ENCODE measurements at places on chromosomes 4 and X.
A peak's percentile ranks its signal among the peaks of the same experiment; 100 is the strongest.

- DNase-seq: no peak
Observed at GRCh38 chr4:122702939-122703338, 29.6 kb upstream of the BBS12 start.

- DNase-seq: no peak
Observed at GRCh38 chr4:108384544-108384943, 215.8 kb upstream of the LEF1 start.

DNA sequence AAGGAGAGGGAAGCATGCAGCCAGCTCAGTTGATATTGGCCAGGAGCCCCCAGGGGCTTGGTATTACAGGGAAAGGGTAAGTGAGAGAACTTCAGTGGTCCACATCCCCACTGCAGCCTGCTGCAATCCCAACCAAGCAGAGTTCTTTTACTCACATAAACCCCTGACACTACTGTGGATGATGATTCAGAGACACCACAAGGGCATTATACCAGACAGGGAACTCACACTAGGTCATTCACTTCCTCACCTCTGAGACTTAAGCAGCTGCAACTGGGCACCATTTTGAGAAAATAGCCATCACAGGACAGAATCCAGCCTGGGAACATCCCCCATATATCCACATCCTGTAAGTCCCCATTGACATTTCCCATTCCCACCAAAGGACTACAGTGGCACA, 248.0 kb downstream of the INPP4B start:
- DNase-seq: no peak

DNA sequence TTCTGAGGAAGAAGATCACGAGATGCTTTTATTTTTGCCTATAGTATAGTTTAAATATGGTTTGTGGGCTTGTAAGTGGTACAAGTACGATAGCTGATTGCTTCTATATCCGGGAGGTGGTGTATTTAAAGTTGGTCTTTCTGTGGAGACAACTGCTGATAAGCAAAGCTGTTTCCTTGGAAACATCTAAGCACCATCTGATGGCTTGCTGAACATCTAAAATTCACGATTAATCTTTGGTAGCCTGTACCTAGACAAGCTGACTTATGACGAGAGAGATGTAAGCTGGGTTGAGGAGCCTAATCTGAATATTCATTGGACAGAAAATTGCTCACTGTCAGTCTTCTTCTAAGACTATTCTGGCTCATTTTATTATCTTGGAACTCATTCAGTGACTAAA, 74.6 kb upstream of the NWD2 start:
- no peak for DNase-seq

DNA sequence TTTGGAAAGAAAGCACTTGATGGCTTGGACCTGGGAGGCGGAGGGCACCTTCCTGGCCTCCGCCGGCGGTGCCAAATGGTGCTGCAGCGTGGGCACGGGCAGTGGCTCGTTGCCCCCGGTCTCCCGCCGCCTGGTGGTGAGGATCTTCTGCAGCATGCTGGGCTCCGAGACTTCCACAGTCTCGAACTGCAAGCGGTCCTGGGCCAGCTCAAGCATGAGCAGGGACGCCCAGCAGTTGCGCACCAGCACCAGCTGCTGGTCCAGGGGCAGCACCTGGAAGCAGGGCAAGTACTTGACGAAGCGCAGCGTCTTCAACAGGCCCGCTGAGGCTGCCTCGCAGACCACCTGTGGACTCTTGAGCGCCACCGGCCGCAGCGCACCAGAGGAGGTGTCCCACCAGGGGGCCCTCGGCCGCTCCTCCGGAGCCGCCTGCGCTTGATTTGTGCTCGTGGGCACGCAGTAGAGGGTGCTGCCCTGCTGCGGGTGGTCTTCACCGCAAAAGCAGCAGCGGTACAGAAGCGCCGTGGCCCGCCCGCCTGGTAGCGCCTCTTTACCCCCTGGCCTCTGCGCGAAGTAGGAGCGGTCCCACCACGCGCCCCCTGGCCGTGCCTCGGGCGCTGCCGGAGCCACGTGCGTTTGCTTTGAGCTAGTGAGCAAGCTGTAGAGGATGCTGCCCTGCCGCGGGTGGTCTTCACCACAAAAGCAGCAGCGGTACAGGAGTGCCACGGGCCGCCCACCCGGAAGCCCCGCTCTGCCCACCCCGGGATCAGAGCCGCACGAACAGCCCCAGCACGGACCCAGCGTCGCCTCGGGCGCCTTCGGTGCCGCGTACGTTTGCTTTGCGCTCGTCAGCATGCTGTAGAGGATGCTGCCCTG, 689 bp downstream of the NR0B1 start:
- peak; percentile 79 for DNase-seq

GRCh38 chrX:46044486-46044885, 500.7 kb downstream of the ZNF674 start:
- no peak for DNase-seq

GRCh38 chr4:7659429-7660175, 224.9 kb upstream of the PSAPL1 start:
- DNase-seq: no peak

GRCh38 chr4:174713821-174714220, 115.2 kb downstream of the GLRA3 start:
- no peak for DNase-seq

- no peak for DNase-seq
Observed at GRCh38 chrX:10360116-10360515, 203.3 kb downstream of the CLCN4 start.

DNA sequence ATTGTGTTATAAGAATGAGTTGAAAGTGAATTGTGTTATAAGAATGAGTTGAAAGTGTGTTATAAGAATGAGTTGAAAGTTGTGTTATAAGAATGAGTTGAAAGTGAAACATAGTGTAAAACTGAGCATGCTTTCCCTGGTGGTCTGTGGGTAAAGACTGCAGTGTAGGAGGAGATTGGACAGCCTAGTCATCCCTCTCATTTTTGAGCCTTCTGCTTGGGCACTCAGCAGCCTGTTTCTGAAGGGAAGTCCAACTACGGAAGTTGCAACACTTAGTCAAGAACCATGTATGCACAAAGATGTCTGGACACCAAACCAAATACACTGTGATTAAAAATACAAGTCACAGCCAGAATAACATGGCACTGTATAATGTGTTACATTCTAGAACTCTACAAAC, 72.6 kb downstream of the ANK2 start:
- DNase-seq: no peak

DNA sequence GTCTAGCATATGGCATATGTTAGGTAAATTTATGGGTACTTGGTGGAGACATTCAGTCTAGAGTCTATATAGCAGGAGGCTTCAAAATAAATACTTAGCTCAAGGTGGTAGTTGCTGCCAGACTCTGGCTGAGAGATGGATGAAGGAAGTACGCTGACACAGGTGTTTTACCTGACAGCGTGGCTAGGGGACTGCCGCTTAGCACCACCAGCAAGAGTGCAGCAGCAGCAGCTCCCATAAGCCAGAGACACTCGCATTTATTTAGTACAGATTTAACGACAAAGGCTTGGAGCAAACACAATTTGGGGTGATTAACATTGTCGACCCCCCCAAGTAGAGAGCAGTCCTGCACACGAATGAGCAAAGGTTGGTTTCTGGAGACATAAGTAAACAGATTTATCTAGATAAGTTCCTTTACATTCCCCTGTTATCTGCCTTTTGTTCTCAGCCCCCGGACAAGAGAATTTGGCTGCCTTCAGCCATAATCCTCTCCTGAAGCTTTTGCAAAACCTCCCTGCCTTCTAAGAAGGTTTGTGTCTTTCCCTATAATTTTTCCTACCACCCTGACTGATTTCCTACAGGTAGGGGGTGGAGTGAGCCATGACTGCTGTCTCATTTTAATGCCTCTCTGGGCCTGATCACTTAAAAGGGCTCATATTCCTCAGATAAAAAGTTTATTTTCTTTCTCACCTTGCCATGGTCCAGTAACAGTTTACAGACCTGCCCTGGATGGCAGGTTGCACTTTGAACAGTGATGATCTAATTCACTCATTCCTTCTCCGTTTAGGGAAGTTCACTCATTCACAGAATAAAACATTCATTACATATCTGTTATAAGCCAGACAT, 64.6 kb downstream of the RHOH start:
- no peak for DNase-seq

GRCh38 chr4:173543266-173543665, 13.2 kb upstream of the HAND2 start:
- no peak for DNase-seq

DNA sequence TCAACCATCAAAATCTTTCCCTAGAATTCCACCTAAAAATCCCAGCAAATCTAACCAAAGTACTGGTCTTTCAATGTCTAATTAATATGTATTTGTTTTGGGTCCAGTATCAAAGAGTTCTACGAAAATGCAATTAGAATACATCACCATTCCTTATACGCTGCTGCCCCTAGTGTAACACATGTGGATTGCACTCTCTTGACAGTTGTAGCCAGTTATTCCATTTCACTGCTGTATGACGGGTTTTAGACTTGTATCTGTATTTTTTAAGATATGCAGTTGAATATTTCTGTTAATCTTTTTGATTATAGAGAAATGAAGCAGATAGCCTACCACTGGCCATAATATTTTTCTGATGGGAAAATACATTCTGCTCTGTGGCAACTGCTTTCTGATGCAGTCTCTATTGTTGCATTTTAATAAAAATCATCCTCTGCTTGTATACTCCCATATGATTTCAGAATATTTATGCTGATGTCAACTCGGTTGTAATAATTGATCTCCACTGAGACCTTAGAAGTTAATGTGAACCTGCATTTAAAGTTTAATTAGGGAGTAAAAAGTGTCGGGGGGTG, 17.1 kb upstream of the PAGE2B start:
- DNase-seq: no peak

GRCh38 chr4:88062843-88063242, 55.4 kb downstream of the PKD2 start:
- DNase-seq: no peak

DNA sequence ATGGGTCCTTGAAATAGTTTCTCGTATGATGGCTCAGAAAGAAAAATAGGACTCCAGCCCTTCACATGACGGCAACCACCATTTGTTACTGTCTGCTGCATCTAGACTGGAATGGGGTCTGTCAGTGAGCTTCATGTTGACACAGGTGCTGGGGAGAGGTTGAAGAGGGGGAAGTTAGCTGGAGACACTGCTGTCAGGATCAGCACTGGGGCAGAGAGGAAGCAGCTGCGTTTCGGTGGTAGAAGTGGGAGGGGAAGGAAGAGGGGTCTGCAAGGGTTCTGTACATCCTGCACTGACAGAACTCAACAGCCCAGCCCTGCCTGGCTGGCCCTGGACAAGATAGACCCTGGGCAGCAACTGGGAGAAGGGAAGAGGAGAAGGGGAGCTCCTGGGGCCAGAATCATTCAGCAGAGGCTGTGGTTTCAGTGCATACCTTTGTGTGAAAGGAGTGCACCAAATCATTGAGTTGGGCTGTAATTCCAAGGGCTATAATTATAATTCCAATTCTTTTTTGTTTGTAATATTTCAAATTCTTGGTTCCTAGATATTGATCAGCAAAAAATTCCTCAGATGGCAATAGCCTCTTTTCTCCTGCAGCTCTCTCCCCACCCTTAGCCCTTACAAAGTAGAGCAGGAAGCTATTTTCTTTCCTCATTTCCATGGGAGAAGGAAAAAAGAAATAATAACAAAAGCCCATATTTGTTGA, 119.4 kb upstream of the C1GALT1C1 start:
- DNase-seq: no peak

DNA sequence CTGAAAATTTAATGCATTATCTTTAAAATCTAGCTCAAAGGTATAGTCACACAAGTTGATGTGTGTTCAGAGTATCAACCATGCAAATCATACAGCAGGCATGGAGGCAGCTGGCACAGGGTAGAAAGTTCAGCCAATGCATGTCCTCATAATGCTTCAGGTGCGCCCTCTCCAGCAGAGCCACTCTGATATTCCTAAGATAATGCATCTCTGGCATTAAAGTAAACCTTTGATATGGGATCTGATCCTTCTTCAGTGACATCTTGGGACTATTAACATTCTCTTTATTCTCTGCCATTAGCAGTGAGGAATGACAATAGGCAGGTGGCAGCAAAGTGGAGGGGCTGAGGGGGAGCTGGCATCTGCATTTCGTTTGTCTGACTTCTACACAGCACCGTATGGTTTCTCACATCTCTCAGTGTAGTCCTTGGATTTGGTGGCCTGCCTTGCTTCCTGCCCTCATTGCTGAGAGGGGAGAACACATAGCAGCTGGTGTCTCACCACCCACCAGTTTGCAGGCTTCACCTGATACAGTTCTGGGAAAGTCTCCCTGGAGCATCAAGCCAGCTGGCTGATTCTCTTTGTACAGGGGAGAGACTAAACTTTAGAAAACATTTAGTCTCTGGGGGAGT, 168.7 kb upstream of the TBC1D9 start:
- DNase-seq: no peak

DNA sequence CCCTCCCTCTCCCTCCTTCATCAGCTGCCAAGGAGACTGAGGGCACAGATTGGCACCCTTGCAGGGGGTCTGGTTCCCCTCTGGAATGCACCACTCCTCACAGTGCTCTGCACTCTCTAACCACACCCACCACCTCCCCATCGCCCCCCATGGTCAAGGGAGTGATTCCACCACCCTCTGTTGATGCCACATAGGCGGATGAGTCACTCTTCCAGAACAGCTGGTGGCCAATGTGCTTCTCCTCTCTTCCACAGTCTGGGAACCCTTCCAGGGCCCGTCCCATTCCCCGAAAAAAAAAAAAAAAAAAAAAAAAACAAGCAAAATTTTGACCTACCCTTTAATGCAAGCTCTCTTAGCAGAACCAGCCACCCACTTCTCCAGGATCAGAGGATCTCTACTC, 341.3 kb upstream of the KLF3 start:
- DNase-seq: no peak

- no peak for DNase-seq
Observed at GRCh38 chr4:123555233-123555806, 158.7 kb downstream of the SPRY1 start.

DNA sequence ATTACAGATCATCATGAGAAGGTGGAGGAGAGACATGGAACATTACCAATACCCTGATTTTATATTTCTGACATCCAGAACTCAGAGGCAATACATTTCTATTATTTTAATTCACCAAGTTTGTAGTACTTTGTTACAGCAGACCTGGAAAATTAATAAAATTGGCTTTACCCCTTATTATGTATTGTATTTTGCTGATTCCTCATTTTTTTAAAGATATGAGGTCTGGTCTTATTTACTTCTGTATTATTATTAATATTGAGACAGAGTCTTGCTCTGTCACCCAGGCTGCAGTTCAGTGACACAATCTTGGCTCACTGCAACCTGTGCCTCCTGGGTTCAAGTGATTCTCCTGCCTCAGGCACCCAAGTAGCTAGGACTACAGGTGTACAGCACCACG, 357.3 kb upstream of the TECRL start:
- no peak for DNase-seq

GRCh38 chr4:131366714-131367113, 1782.4 kb upstream of the PCDH10 start:
- DNase-seq: no peak

All from NCI-H187 (cell line).